PC-9 (cell line): ENCODE measurements at places on chromosomes 1 and 21.

DNA sequence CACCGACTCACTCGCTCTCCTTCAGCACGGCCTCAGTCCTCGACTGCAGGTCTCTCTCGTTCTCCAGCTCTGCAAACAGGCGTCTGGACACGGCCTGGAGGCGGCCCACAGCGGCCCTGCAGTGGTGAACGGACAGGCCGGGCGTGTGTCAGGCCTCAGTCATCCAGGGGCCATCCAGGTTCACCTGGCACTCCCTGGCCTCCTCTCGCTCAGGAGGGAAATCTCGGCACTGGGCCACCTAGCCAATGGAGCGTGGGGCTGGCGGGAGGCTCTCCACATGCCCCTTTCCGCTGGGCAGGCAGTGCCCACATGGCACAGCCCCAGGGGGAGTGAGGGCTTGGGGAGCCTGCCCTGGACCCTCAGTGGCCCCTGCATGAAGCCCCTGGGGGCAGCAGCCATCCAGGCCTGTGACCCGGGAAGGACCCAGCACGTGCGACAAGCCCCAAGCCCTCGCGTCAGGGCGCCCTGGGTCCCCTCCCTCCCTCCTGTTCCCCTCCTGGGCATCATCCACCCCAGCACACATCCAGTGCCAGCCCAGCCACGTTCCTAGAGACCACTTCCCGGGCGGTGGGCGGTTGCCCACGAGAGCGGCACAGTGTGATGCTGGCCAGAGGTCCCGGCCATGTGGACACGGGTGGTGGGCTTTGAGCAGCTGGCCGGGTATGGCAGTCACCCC, 18.1 kb downstream of the CFAP74 start:
- DNase-seq, result no peak

DNA sequence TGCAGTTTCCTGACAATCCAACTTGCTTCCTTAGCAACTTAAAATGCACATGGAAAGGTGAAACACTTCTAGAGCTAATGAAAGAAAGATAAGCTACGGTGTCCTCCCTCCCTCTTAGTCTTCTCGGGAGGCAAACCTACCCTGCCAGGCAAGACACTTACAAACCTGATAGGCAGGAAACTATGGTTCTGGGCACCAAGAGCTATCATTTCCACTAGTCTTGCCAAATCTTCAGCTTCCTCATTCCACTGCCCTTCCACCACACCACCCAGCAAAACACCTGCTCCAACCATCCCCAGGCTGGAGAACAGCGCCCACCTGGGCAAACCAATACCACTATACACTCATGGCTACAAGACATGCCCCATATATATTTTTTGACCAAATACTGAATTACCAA, 15.2 kb downstream of the NDC1 start:
- DNase-seq, result no peak

DNA sequence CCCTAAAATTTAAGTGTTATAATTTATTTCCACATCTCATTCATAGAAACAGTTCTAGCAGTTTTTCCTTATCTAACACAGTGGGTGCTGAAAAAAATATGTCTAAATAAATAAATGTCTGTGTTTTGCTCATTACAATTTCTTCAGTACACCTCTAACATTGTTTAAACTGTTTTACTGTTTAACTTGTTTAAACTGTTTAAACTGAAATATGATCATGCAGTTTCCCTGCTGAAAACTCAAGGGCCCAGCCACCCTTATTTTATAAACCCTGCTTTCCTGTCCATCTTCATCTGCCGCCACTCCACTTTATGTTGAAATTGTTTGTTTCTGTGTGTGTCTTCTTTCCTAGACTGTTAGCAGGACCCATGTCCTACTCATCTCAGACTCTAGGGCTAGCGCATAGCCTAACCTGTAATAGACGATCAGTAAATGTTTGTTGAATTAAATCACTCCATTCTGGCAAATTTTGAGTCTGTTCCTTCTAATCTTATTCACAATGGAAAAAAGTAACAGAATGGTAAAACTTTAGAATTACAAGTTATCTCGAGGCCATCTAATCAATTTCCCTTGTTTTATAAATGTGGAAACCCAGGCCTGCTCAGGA, 9.4 kb upstream of the PIK3C2B start:
- no peak for DNase-seq

DNA sequence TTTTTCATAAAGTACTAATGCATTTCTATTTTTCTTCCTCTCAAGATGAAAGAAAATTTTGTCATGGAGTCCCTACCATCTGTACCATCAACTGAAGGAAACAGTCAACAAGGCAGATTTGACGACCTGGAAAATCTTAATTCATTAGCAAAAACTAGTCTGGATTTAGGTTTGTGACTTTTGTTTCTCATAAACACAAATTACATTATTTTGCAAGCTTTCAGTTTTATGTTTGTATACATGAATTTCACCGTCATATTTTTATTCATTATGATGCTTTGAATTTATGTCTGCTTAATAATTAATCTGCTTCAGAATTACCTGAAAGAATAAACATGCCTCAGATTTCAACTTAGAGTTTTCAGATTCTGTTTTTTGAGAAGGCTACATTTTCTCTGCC, 132.9 kb downstream of the PATJ start:
- no peak for DNase-seq

DNA sequence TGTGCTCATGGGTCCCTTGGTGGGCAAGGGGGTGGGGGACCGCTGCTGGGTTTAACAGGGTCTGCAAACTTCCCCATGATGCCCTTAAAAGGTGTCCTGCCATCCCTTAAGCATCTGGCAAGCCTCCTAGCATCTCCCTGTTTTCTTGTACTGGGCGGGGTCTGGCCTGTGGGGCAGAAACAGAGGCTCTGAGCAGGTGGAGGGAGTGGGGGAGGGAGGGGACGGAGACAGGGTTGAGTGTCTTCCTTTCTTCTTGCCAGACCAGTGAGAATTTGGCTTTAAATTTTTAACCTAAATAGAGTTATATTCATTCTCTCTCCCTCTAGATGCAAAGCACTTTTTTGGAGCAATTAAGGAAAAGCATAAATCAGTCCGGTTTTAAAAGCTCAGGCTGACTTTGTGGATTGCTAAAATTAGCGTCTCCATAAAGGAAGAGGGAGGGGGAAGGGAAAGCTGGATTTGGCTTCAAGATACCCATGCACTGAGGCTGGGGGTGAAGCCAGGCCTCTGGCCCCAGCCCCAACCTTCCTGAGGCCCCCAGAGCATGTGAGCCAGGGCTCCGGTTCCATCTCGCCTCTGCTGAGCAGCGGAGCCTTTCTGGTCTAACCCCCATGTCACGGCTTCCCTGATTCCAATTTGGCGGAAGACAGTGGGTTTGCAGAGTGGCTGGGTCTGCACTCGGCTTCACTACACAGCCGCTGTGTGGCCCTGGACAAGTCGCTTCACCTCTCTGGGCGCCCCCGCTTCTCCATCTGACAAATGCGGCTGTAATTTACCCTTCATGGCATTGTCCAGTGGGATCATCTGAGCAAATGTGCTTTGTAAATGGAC, 25.3 kb downstream of the IGSF21 start:
- DNase-seq, result no peak

DNA sequence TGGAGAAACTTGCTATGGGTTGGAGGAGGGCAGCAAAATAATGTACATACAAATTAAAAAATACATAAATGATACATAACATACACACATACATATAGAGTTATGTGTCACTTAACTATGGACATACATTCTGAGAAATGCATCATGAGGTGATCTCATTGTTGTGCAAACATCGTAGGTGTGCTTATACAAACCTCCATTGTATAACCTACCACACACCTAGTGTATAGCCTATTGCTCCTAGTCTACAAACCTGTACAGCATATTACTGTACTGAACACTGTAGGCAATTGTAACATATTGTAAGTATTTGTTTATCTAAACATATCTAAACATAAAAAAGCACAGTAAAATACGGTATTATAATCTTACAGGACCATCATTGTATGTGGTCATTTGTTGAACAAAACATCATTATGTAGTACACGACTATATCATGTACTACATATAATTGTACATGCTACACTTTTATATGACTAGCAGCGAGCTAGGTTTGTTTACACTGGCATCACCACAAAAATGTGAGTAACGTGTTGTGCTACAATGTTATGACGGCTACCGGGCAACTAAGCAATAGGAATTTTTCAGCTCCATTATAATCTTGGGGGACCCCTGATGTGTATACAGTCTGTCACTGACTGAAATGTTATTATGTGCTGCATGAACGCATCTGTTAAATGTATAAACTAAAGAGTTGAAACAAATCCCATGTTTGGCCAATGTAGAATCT, 35.5 kb downstream of the ITGB3BP start:
- DNase-seq, result no peak

- DNase-seq, result peak; percentile 79
Measured at GRCh38 chr1:203692565-203693470, 66.2 kb downstream of the ATP2B4 start.

- DNase-seq, result no peak
Measured at GRCh38 chr1:229557913-229558414, 543 bp downstream of the ABCB10 start.

GRCh38 chr1:207968521-207969009, 57.6 kb upstream of the CD34 start:
- DNase-seq, result no peak

GRCh38 chr1:68720476-68720875, 223.6 kb upstream of the DEPDC1 start:
- DNase-seq, result no peak

GRCh38 chr1:86701731-86702130, 2.6 kb upstream of the SH3GLB1 start:
- DNase-seq, result no peak

DNA sequence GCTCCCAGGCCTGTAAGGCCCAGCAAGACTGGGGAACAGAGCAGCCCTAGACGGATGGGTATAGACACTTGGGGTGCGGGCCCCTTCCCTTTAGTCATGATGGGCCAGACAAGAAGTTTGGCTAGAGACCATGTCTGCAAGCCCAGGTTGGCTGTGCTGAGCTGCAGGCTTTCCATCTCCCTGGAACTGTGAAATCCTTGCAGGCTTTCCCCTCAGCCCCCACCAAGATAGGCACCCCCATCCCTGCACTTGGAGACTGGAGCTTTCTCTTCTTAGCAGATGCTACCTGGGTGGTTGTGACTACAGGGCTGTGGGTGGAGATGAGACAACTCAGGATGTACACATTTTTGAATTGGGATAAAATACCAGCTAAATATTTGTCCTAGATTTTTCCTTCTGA, 110.3 kb downstream of the PTPRU start:
- no peak for DNase-seq

DNA sequence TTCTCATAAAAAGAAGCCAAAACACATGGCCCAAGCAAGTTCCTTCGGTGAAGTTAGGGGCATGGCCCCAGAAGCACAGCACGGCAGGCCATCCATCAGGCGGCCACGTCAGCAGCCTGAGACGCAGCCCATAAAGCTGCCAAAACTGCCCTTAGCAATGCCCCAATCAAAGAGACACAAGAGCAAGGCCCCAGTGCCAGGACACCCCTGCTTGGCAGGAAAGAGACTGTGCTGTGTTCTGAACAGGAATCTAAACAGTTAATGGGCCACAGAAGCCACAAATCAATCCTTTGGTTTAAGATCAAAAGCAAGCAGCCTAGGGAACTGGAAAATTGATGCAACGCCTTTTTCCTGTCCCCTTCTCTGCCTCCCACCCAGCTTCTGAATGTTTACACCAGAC, 497.0 kb upstream of the USP24 start:
- no peak for DNase-seq

GRCh38 chr1:67540733-67541125, 110.5 kb upstream of the SERBP1 start:
- no peak for DNase-seq

DNA sequence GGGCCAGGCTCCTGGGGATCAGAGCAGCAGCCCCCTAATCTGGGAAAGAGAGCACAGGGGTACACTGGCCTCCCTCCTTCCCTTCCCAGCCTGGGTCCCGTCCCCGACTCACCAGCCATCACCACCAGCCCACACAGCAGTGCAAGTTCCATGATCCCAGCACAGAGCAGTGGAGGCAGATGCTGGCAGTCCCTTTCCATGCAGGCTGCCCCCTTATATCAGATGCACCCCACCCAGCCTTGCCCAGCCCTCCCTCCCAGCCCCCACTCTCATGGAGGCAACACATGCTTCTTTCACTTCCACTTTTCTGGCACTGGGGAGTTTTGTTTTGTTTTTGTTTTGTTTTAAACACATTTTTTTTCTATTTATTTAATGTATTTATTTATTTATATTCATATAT, at the start of gene PLA2G2D:
Gene PLA2G2D (minus strand): TSS at position 190 of the 400 bp plus-strand sequence. CDS start 38 bp downstream, at position 152.
- DNase-seq, result no peak

DNA sequence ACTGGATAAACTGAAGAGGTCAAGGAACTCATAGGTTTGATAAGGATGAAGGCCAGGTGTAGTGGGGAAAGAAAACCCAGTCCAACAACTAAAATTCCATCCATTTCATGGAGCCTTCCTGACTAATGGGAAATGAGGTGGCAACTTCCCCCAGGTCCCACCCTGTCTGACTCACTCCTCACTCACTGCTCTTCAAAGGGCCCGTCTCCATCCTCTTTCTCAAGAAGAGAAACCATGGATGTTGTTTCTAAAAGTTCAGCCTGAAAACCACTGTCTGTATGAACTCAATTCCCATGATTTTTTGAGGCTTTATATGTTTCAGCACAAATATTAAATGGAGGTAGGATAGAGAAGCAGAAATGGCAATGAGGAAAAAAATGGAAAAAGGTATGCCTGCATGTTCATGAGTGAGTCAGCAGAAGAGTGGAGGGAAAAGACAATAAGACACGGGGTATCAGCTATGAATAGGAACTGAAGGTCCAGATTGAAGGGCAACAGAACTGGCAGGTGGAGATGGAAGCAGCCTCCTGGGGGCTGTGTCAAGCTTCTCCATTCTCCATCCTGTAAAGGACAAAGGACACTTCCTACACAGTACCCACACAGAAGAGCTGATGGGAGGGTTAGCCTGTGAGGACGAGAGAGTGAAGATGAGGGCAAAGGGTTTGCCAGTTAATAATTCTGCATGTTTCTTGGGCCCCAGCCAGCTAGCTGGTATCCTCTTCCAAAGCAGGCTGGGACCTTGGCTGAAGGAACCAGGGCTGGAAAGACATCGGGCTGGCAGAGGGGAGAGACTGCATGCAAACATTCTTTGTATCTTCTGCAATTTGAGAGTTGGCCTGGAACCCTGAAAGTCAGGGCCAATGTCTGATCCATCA, 5.5 kb upstream of the ELOVL1 start:
- DNase-seq, result peak; percentile 88

- DNase-seq, result no peak
Measured at GRCh38 chr1:44497422-44498170, 92.5 kb downstream of the RNF220 start.

DNA sequence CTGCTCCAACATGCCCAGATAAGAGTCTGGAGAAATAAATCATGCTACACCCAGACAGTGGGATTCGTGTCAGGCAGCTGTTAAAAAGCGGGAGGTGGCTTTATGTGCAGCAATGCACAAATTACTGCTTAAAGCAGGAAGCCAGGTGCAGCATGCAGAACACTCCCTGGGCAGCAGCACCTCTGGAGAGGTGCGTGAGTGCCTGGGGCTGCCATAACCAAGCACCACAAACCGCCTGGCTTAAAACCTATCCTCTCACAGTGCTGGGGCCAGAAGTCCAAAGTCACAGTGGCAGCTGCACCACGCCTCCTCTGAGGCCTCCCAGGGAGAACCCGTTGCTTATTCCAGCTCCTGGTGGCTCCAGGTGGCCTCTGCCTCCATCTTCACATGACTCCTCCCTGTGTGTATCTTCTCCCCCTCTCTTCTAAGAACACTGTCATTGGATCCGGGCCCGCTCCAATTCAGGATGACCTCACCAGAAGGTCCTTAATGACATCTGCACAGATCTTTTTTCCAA, 115.6 kb downstream of the SIK1 start:
- DNase-seq, result no peak
